Caki2 (cell line): ENCODE measurements at places on chromosomes 2 and 18. TPM values are rescaled to one million over a fixed set of nuclear protein-coding genes. Genes with fewer than 3 reads are reported as not detected.

DNA sequence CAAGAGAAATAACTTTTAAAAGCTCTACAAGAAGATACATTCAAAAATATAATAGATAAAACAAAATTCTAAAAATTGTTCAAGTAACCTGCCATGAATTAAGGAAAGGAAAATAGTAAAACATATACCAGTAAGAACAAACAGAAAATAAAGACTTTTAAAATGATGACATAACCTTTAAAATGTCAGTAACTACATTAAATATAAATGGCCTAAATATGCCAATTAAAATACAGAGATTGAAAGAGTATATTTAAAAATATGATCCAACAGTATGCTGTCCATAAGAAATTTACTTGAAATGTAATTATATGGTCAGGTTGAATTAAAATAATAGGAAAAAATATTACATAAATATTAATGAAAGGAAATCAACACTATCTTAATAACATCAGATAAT, 911.7 kb upstream of the POU3F3 start:
- no peak for DNase-seq

DNA sequence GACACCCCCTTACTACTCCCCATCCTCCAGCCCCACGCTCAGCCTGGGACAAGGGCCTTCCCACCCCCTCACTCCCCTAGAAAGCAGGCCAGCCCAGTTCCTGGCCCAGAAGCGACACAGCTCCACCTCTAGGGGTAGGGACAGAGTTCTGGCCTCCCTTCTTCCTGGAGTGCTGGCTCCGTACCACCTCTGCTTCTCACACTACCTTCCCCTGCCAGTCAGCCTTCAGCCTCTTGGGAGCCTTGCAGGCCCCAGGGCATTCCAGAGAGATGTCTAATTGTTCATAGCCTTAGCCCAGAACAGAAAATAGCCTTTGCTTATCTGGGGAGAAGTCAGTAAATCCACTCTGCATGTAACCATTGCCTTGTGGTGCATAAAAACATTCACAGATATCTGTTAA, 13.1 kb upstream of the CATIP start:
- no peak for DNase-seq

CXCR1 gene
- not detected in 2 replicates for total RNA-seq

- DNase-seq = no peak
Observed at GRCh38 chr2:36573165-36573564, 24.8 kb downstream of the FEZ2 start.

DNA sequence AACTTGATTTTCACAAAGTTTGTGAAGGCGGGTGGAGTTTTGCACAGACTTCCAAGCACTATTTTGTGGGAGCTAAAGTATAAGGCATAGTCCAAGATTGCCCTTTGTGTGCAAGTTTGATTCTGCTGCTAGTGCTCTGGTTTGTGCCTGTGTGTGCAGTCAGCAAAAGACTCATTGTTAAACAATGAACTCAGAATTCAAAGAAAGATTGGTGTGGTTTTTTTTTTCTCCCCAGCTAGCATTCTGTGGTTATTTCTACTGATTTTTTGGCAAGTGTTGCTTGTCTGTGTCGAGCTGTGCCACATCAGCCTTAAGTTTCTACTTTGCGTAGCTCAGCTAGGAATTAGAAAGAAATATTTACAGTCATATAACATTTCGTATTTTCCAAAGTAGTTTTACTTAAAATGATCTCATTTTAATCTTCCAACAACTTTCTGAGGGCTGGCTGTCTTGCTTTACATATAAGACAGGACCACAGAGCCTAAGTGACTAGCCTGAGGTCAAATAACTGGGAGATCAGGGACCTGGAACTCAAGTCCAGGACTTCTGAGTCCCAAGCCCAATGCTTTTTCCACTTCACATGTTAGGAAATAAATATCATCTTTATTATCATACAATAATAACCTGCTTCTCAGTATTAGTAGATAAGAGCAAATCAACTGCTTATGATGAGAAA, 69.8 kb downstream of the BABAM2 start:
- peak; percentile 27 for DNase-seq

DNA sequence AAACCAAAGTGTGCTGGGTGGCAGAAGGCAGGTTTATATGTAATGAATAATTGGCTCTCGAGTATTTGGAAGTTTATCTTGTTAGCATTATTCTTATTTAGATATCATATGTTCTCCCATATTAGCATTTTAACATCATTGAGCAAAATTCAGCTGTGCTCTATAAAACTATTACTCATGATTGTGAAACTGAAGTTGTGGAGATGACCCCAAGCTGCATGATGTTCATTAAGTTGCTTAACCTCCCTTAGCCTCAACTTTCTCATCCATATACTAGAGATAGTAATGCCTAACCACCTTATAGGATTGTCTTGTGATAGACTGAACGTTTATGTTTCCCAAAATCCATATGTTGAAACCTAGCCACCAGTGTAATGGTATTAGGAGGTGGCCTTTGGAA, 346.3 kb downstream of the SATB2 start:
- no peak for DNase-seq

CYS1 gene
- 3.2 and 5.7 TPM in 2 replicates for total RNA-seq

CAPN13 gene
- total RNA-seq = not detected in 2 replicates

HADHA gene
- 218 and 229 TPM in 2 replicates for total RNA-seq

GRCh38 chr18:44837482-44838180, 156.9 kb downstream of the SETBP1 start:
- DNase-seq = no peak

- no peak for DNase-seq
Observed at GRCh38 chr2:18077704-18078103, 199.2 kb downstream of the KCNS3 start.
